ENCODE measurements at places on chromosomes 2 and 18.

GRCh38 chr2:20621366-20622295 lies 29.3 kb downstream of the HS1BP3 start:
- DNase-seq, result no peak

- no peak for DNase-seq
These were observed 549.4 kb upstream of the HS6ST1 start for GRCh38 chr2:128867936-128868636.

DNA sequence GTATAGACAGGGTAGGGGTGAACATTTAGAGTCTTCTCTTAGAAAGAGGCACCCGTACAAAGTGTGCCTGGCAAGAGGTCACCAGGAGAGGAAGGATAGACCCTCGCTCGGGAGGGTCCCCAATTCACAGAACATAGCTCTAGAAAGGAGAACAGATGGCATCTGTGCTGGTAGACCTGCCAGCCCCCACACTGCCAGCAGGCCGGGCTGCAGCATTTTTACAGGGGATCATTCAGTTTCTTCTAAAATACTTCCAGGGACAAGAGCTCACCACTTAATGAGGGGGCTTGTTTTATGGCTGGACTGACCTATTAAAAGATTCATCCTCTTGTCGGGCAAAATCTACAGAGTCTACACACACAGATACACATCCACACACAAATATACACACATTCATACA lies 149.9 kb downstream of the SEPTIN10 start:
- DNase-seq, result no peak

- DNase-seq, result no peak
These were observed 19.6 kb upstream of the YPEL5 start for GRCh38 chr2:30127016-30127893.

Data from activated CD8-positive, alpha-beta memory T cell treated with anti-CD3 and anti-CD28 coated beads for 48 hours (primary cell).